ENCODE measurements at places on chromosomes 13 and 19.

GRCh38 chr19:18086590-18087138 is at the start of gene IL12RB1:
Gene IL12RB1 (minus strand): TSS chr19:18086934. CDS start chr19:18086823, 111 bp downstream.
- DNase-seq = peak; percentile 61

- no peak for DNase-seq
Observed at GRCh38 chr19:29680937-29681336, 15.7 kb downstream of the PLEKHF1 start.

DNA sequence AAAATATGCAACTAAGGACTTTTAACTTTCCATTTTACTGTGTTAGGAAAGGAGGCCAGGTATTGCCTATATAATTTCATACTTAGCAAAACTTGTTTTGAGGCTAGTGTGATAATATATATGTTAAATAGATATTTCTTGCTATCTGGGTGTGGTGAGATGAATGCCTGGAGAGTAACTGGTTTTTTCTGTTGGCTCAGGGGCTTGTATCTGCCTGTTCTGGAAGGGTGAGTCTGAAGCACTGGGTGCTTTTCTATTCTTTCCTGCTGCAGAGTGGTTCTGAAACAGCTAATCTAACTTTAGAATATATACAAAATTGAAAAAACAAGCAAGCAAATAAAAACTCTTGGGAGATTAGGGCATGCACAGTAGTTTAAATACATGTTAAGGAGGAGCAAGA is 64.6 kb upstream of the MYCBP2 start:
- DNase-seq = no peak

DNA sequence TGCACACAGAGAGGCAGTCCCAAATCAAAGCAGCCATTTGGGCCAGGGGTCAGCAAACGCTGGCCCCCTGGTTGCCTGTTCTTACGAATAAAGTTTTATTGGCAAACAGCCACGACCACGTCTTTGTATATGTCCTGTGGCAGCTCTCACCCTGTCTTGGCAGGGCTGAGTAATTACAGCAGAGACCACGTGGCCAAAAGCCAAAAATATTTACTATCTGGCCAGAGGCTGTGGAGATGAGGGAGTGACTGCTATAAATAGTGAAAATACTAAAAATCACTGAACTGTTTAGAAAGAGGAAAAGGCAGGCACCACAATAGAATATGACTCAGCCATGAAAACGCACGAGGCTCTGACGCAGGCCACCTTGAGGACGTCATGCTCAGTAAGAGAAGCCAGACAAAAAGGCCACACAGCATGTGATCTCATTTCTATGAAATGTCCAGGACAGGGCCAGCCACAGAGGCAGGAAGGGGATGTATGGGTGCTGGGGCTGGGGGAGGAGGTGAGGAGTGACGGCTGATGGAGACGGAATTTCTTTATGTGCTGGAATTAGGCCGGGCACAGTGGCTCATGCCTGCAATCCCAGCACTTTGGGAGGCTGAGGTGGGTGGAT is 29.4 kb downstream of the SMIM24 start:
- DNase-seq = no peak

Data from stimulated activated CD4-positive, alpha-beta T cell treated with anti-CD3 and anti-CD28 coated beads, Interleukin-4, amount 100 ng/mL, for 4 hours (primary cell).